Hematopoietic multipotent progenitor cell (in vitro differentiated cells): ENCODE measurements at places on chromosomes 7 and 10. TPM values are rescaled to one million over a fixed set of nuclear protein-coding genes. Genes with fewer than 3 reads are reported as not detected.
A peak's percentile ranks its signal among the peaks of the same experiment; 100 is the strongest.

DNA sequence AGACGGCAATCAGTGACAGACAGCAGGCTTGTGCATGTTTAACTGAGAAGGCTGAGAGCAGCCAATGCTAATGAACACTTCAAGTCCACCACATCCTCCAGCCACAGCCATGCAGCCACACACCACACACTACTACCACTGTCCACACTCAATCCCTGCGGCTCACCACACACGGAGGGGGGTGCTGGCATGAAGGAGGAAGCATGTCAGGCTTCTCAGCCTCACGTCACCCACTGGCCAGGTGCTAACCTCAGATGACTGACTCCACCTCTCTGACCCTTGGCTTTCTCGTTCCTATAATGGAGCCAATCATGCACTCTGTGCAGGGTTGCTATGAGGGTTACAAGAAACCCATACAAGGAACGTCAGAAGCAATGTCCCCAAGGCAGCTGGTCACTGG, 165.4 kb upstream of the RNF32 start:
- DNase-seq, result no peak

- DNase-seq, result no peak
These were observed 157.0 kb upstream of the ADO start for GRCh38 chr10:62647375-62648092.

GRCh38 chr7:6106140-6106904, 75.1 kb downstream of the ANKRD61 start:
- DNase-seq, result no peak

DNA sequence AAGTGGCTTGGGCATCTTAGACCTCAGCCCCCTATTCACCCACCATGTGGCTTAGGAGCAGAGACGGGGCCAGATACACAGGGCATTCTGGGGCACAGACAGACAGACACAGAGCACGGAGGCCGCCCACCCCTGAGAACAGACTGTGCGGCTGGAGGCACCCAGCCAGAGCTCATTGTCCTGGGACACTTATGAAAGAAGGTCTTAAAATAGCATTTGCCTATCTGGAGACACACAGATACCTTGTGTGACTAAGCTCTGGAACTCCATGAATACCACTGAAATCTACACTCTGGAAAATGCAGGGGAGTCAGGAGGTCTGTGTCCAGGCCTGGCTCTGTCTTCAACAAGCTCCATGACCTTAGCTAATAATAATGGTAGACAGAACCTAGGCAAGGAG, 41.4 kb upstream of the ADO start:
- DNase-seq, result no peak

DNA sequence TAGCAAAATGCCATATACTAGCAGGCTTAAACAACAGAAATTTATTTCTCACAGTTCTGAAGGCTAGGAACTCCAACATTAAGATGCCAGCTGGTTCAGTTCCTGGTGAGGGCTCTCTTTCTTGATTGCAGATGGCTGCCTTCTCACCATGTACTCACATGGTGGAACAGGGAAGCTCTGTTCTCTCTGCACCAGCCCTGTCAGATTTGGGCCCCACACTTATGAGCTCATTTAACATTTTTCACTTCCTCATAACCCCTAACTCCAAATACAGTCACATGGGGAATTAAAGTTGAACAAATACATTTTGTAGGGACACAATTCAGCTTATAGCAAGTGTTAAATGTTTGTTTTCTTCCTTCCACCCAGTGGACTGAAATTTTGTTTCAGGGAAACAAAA, 218.6 kb upstream of the TAC1 start:
- no peak for DNase-seq

DNA sequence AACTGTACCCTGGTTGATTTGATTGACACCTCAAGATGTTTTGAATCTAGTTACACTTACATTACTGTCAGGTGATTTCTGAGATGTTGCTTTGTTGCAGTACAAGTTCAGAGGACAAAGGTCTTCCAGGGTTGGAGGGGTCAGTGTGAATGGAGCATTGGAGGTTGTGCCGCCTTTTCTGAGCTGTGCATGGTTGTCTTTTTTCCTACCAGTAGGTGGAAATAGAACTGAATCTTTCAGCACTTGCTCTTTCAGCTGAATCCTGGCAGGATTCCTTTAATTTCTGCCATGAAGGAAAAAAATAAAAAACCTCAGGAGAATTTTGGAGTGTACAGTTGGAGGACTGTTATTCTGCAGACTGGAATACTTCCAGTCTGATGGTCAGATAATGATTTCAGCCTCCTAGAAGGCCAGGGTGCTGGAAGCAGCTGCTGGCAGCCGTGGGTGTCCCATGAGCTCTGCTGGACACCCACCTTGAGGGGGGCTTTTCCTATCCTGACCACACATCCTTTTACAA, 82.7 kb downstream of the PLCE1 start:
- no peak for DNase-seq

GRCh38 chr7:119421657-119422056, 851.3 kb upstream of the KCND2 start:
- no peak for DNase-seq

- peak; percentile 65 for DNase-seq
These were observed 97.5 kb downstream of the PFKFB3 start for GRCh38 chr10:6300106-6300783.

DNA sequence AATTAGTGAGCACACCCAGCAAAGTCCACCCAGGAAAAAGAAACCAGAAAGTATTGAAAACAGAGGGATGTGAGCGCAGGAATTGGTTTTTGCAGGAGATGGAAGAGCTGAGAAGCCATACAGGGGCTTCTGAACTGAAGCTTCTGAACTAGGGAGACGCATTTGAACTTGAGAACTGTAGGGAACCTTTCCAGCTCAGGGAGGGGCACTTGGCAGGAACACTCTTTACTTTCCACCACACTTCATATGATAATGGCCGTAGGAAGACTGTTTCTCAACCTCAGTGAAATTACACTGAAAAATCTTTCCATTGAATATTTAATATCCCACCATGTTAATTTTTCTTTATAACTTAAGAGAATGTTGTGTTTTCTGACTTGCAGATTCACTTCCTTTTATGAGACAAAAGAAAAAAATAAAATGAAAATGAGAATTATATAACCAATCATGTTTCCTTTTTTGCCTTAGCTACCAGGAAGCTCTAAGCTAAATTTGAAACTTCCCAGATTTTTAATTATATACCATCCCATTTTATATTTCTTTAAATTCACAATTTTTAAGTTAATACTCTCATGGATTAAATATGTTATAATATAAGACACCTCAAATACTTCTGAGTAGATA, 98.3 kb upstream of the TCF7L2 start:
- no peak for DNase-seq

DNA sequence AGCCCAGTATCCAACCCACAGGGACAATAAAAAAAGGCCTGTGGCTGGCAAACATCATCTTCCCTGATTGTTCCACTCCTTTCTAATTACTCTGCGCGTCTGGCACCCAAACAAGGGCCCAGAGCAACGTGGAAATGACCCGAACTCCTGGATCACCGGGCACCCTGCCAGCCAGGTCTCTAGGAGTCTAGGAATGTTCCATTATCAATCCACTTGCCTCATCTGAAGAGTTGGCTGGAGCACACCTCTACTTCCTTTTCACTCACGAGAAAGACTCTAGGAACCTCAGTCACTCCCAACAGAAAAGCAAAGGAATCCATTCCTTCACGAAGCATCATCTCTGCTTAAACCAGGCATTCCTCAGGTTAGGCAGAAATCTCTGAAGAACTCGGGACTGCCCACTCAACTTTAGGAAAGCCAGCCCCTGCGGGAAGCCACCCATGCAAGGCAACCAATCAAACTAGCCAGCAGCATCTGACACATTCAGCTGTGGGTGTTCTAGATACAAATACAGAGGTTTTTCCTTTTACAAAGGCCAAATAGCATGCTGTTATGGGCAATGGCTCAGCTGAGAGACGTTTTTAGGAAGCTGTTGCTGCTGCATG, 37.7 kb downstream of the ATXN7L1 start:
- DNase-seq, result no peak

The FEZF1 gene
- total RNA-seq, result not detected

The CALML3 gene
- not detected for total RNA-seq

The VKORC1L1 gene
- 9.4 TPM for total RNA-seq

The TAS2R39 gene
- not detected for total RNA-seq
